ENCODE measurements at places on chromosomes 3 and 15.

DNA sequence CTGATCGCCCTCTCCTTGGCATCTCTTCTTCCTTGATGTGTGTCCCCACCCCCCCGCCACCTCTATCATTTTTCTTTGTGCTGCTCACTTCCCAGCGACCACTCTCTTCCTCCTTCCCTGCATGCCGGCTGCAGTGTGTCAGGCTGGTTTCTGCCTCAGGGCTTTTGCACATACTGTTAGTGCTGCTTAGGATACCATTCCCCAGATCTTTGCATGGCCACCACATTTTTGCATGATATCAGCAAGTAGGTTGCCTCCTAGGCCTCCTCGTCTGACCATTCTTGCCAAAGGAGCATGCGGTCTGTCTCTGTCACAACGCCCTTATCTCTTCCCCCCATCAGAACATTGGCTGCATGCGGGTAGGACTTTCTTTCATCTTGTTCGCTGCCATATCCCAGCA, 12.5 kb downstream of the FBLN2 start:
- no peak for DNase-seq

GRCh38 chr3:23136054-23136453, 67.1 kb upstream of the UBE2E2 start:
- no peak for DNase-seq

- DNase-seq = no peak
These were observed 9.9 kb upstream of the RPL29 start for GRCh38 chr3:52005571-52005986.

DNA sequence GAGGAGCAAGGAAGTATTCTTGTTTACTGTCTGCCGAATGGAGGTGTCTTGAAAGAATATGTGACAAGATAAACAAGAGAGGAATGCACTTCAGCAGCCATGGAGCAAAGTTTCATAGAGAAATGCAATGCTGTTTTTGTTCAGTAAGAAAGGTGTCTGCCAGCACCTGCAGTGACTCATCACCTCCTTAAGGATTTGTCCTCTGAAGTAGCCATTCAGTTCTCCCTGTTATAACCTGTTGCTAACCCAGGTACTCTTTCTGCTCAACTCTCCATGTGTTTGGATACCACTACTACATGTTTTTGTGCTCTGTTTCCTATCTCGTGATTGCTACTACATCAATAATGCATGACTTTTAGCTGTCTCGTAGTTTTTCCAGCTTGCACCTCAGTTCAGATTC, 328.9 kb downstream of the CHL1 start:
- no peak for DNase-seq

DNA sequence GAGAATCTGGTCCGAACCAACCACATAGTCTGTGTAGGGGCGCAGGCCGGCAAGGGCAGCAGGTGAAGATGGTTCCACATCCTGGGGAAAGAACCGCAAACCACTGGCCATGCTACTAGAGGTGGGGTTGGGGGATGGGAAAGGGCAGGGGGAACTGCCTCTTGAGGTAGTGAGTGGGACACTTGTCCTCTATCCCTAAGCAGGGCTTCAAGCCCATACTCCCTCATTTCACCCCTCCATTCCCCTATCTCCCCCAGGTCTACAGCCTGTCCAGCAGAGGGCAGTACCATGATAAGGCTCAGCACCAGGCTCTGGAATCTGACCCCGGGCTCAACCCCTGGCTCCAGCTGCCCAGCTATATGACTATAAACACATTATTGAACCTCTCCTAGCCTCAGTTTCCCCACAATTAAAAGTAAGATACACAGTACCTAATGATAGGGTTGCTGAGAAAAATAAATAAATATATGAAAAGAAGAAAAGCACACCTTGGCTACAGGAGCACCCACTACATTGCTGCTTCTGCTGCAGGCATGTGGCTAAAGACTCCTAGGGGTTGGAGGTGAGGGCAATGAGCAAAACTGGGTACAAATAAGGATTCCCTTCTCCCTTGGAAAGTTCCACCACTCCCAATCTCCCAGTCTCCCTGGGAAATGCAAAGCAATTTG, 6.3 kb downstream of the GORASP1 start:
- peak; percentile 29 for DNase-seq

DNA sequence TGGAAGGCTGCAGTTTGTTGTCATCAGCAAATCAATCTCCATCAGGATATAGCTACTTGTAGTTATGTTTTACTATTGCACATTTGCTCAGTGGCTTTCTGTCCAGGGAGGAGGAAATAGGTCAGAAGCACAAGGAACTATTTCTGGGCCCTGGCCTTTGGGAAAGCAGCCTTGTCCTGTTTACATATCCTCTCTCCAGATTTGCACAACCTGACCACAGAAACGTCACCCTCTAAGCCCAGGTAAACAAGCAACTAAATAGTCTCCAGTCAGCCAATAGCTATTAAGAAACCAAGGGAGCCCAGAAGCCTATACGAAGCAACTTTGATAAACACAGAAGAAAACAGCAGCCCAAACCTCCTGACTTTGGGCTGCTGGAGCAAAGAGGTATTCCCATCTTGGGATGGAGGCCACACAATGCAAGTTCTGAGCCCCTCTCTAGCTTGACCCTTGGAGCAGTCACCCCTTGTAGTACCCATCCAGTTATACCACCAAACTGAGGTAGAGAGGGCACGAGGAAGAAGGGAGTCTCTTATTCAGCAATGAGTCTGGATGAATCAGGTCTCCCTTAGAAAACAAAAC, 2.3 kb upstream of the FEM1B start:
- no peak for DNase-seq

- no peak for DNase-seq
These were observed 26.5 kb downstream of the MTMR14 start for GRCh38 chr3:9675736-9676290.

DNA sequence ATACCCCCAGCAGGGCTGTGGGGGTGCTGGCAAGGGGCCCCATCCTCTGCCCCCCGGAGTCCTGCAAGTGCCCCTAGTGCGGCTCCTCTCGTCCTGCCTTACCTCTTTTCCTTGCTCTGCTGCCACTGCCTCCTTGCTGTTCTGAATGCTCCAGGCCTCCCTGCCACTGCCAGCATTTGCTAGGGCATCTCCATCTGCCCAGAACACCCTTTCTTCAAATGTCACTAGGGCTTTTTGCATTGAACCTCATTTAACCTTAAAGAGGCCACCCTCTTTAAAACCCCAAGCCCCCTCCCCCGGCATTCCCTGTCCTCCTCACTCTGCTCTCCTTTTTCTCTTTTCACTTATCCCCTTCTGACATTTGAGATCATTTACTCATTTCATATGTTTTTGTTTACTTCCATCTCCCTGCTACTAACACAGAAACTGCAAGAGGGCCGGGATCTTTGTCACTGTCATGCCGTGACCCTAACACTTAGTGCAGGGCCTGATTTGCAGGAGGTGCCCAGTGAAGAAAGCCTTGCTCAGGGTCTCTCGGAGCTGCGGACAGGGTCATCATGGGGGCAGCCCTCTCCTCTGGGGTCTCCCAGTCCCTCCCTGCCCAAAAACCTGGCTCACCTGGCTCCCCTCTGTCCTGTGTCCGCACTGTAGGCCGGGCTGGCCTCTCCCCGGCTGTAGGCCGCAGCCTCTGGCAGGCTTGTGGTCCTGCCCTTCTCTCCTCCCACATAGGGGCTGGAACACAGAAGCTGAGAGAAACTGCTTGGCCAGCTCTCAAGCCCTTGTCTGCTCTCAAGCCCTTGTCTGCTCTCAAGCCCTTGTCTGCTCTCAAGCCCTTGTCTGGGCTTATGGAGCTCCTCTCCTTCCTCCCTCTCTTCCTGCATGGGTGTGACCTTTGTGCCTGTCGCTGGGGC, at the start of gene ACOX2:
Gene ACOX2 (minus strand): TSS at position 690 of the 911 bp plus-strand sequence. CDS start 2,084 bp downstream, outside the sequence.
- DNase-seq = no peak

DNA sequence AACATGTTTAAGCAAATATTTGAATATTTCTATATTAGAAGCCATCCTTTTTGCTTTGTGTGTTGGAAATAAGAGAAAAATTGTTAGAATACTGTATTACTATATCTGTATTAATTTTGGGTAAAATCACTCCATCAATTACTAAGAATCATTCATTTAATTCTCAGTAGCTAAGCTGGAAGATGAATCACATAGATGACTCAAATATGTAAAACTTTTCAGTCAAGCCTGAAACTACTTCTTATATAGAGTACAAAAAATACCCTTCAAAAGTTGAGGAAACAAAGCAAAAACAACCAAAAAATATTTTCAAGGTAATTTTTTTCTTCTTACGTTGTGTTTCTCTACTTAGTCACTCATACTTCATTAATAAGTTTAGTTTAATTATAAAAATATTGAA, 205.7 kb upstream of the ROBO1 start:
- no peak for DNase-seq

GRCh38 chr15:66053991-66054390, 184.7 kb downstream of the RAB11A start:
- no peak for DNase-seq

DNA sequence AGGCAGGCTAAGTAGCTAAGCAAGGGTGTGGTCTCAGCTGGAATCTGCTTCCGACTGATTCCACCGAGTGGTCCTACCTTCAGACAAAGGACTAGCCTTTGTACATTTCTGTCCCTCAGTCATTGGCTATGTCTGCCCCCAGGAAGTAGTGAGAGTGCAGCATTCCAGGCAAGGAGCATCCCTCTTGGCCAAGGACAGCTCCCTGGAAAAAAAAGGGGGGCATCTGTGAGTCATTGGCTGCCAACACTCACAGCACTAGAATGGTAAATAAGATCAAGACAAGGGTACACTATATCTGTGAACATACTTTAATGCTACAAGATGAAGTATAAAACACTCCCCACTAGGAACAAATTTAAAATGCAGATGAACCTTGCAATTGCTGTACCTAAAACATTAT, 66.8 kb downstream of the STAC start:
- no peak for DNase-seq

GRCh38 chr15:89444241-89445225, 51.9 kb downstream of the RHCG start:
- no peak for DNase-seq

DNA sequence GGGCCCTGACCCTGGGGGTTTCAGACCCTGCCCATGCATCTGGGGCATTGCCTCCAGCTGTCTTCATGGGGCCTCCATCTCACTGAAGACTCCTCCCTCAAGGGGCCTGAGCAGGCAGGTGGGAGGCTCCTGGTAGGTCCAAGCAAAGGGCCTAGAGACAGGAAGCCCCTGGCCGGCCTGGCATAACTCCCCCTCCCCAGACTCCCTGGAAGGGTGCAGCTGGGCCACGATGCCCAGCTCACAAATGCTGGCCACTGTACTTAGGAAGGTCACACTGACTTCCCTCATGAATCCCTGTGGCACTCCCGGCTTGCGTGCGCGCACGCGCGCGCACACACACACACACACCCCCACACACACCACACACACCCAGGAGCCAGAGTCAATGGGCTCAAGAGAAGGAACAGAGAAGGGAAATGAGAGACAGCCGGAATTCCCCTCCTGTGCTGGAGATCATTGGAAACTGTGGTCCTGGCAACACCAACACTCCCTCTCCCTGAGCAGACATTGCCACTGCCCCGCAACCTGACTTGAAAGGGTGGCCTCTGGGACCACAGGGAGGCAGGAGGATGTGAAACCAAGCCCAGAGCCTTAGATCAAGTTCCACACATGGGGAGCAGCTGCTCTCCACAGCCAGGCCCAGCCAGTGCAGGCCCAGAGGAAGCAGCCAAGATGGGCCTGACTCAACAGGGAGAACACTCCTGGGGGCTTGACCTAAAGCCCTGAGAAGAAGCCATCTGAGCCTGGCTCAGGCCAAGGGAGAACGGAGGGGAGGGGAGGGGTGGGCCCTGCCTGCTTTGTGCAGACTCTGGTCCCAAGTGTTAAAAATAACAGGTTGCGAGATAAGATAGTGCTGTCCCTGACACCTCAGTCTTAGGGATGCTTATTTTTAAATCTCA, 69.7 kb downstream of the SCN5A start:
- no peak for DNase-seq

- no peak for DNase-seq
These were observed 9.2 kb downstream of the CCRL2 start for GRCh38 chr3:46416125-46416810.

- DNase-seq = no peak
These were observed 57.0 kb upstream of the NR2F2 start for GRCh38 chr15:96273317-96274086.

DNA sequence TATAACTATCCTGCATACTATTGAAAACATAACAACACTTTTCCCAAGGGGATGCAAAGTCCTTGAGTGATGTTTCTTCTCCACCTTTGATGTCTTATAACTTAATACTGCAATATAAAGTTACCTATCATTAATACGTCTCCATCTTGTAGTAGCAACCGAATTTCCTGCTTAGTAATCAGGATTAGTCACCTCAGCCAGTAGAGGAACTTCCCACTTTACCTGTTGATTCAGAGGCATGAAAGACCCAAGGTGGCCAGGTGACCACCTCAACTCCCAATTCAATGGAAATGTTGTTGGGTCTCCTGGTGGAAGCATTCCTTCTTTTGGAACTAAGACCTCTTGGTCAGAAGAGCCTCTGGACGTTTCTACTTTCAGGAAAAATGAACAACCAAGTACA, 3.5 kb upstream of the TMCC1 start:
- DNase-seq = no peak

- DNase-seq = no peak
These were observed 509.3 kb downstream of the ROBO1 start for GRCh38 chr3:79258479-79258878.

GRCh38 chr3:159208050-159208449, 406.2 kb downstream of the MFSD1 start:
- DNase-seq = no peak

GRCh38 chr3:157122116-157122515, 37.8 kb downstream of the CCNL1 start:
- DNase-seq = no peak

- DNase-seq = no peak
These were observed 38.5 kb downstream of the DNAJB8 start for GRCh38 chr3:128427872-128428822.

DNA sequence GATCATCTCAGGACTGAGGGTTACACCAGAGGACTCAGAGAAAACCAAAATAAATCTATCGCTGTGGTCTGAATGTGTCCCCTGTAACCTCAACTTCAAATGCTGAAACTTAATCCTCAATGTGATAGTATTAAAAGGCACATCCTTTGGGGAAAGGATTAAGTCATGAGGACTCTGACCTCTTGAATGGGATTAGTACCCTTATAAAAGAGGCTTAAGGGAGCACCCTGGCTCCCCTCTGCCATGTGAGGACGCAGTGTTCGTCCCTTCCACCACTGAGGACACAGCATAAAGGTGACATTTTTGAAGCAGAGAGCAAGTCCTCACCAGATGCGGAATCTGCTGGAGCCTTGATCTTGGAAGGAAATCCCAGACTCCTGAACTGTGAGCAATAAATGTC, 39.5 kb downstream of the SRPRB start:
- no peak for DNase-seq

- DNase-seq = no peak
These were observed 456.7 kb upstream of the THBS1 start for GRCh38 chr15:39124155-39124552.

DNA sequence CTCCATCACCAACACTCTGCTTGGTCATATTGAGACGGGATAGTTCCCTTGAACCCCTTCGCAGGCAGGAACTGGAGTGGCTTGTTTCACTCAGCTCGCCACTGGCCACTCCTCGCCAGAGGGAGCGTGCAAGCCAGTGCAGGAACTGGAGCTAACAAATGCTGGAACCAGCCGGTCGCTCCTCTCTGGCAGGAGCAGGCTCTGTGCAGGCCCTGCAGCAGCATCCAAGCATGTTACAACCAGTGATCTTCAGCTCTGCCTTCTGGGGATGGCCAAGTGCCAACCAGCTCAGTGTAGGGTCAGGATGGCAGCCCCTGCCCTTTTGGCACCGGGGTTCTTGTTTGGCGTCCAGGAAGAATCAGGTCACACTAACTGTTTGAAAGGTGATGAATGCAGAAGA, 329.0 kb upstream of the AZI2 start:
- DNase-seq = no peak

- DNase-seq = no peak
These were observed 215.9 kb upstream of the TPRG1 start for GRCh38 chr3:188955919-188956318.
